ENCODE measurements at places on chromosomes 3 and 15. TPM values are rescaled to one million over a fixed set of nuclear protein-coding genes. Genes with fewer than 3 reads are reported as not detected.

GRCh38 chr15:73517566-73517965, 74.6 kb downstream of the REC114 start:
- DNase-seq, result no peak

The SAMD7 gene
- not detected for polyA plus RNA-seq

DNA sequence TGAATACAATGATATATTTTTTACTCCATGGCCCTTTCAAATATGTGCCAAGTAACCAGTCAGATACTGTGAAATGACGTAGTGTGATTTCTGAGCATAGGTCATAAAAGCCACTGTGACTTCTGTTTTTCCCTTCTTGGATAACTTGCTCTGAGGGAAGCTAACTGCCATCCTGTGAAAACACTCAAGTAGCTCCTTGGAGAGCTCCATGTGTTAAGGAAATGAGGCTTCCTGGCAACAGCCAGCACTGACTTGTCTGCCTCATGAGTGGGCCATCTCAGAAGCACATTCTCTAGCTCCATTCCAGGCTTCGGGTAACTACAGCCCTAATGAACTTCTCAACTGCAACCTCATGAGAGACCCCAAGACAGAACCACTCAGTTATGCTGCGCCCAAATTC, 9.5 kb upstream of the CCDC80 start:
- DNase-seq, result peak; percentile 93

The LTK gene
- 0.17 TPM for polyA plus RNA-seq

DNA sequence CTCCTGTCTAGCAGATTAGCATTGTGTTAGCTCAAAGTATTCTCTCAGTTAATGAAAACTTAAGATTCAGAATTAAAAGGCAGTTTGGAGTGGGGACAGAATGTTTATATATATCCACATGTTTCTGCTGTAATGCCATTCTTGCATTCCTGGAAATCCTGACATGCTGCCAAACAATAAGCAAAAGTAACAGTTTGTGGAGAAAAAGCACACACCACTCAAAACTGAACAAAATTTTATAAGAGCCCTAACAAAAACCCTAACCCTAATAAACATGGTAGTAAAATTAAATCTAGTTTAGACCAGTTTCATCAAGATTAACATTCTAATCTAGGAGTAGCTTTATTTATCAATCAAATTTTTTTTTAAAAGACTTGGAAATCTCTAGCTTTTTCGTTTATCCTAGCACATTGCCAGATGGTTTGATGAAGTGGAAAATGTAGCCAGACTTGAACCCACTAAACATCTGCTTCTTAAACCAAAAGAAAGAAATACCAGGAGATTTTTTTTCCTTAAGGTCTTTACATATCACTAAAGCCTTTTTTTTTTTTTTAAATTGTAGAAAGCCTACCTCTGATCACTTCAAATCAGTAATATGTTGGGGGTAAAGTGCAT, 3.7 kb downstream of the TCAIM start:
- DNase-seq, result peak; percentile 44

Data from endothelial cell of umbilical vein (primary cell).